HepG2 (cell line): ENCODE measurements at places on chromosomes 3 and 15. TPM values are rescaled to one million over a fixed set of nuclear protein-coding genes. Genes with fewer than 3 reads are reported as not detected.

KLHL40 gene
- not detected in 2 replicates for total RNA-seq

DNA sequence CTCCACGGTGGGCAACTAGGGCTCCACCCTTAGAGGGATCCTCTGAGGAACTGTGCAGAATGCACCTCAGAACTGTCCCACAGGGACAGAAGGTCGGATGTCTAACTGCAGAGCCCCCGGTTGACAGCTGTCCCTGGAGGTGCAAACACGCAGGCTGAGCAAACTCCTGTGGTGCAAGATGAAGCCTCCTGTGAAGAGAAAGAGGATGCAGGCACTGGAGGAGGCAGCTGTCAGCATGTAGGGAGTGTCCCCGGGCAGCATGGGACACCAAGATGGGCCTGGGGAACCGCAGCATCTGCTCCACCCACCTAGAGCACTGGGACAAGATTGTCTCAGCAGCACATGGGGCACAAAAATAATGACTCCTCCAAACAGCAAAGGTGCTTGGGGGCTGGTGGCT is 258.9 kb downstream of the ABHD5 start:
- H3K27me3 ChIP-seq: peaks cover 55% of the 10 kb centered on the region; the same call in 2 of the 3 replicates
- no peak overlapping the region for H3K27ac ChIP-seq

GRCh38 chr3:180325533-180325932 is 276.4 kb upstream of the TTC14 start:
- DNase-seq: no peak
- H3K4me3 ChIP-seq: no peak overlapping the region
- no peaks in the 10 kb centered on the region for H3K4me1 ChIP-seq
- H3K27me3 ChIP-seq: no peaks in the 10 kb centered on the region
- H3K36me3 ChIP-seq: no peaks in the 10 kb centered on the region

CISH gene
- total RNA-seq: 0.73 and 0.91 TPM in 2 replicates

GRCh38 chr15:64767203-64767602 is 8.2 kb downstream of the RBPMS2 start:
- H3K4me3 ChIP-seq: no peak overlapping the region
- DNase-seq: no peak
- peaks cover 18% of the 10 kb centered on the region for H3K4me1 ChIP-seq
- no peaks in the 10 kb centered on the region for H3K36me3 ChIP-seq

- H3K4me1 ChIP-seq: no peaks in the 10 kb centered on the region
- no peak overlapping the region for H3K27ac ChIP-seq
- DNase-seq: no peak
- no peaks in the 10 kb centered on the region for H3K27me3 ChIP-seq
Observed at GRCh38 chr3:29236146-29236840, 44.6 kb upstream of the RBMS3 start.

DNA sequence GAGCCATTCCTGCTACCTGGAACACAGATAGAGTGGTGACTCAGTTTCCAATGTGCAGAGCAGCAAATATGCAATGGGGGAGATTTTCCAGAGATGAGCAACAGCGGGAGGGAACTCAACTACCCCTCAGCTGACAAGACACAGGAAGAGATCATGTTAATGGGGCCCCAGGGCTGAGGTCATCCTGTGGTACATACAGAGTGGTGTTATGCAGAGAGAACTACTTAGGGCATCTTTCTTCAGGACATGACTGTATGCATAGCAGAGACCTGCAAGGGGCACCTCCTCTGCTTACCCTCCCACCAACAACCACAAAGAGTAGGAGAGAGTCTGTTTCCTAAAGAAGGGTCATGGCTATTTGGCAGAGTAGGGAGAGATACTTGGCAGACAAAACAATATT is 6.8 kb upstream of the TBC1D5 start:
- no peak for DNase-seq
- H3K27ac ChIP-seq: no peak overlapping the region
- H3K27me3 ChIP-seq: no peaks in the 10 kb centered on the region
- peaks cover 56% of the 10 kb centered on the region for H3K4me1 ChIP-seq

PTH1R gene
- not detected in 2 replicates for total RNA-seq
